ENCODE measurements at places on chromosomes 16 and 17. TPM values are rescaled to one million over a fixed set of nuclear protein-coding genes. Genes with fewer than 3 reads are reported as not detected.

MPP2 gene
- total RNA-seq, result 1.6 TPM

NPIPA2 gene
- 0.86 TPM for total RNA-seq

CES5A gene
- total RNA-seq, result not detected

GPR179 gene
- total RNA-seq, result 0.07 TPM

SPATA32 gene
- total RNA-seq, result 0.20 TPM

ASB16 gene
- not detected for total RNA-seq

NPIPB13 gene
- 30.5 TPM for total RNA-seq

CES1 gene
- total RNA-seq, result 0.89 TPM

TBC1D26 gene
- 0.10 TPM for total RNA-seq

SEZ6 gene
- total RNA-seq, result 0.76 TPM

CA7 gene
- not detected for total RNA-seq

MEIOC gene
- not detected for total RNA-seq

SLC2A4 gene
- not detected for total RNA-seq

Data from CD4-positive, CD25-positive, alpha-beta regulatory T cell (primary cell).